ENCODE measurements at places on chromosomes 3 and 15. TPM values are rescaled to one million over a fixed set of nuclear protein-coding genes. Genes with fewer than 3 reads are reported as not detected.
A peak's percentile ranks its signal among the peaks of the same experiment; 100 is the strongest.

DNA sequence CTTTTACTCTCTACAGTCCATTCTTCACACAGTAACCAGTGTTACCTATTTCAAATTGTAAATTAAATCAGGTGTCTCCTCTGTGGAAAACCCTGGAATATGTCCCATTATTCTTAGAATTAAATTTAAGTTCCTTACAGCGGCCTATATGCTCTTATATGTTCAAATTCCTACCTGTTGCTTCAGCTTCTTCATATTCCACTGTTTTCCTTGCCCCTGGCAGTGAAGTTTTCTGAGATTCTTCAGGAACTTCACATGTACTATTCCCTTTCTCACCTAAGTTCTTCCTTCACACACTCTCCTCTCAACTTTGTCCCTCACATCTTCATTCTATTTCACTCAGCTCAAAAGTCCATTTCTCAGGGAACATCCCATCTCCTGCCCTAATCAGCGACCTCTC, 68.8 kb downstream of the IL1RAP start:
- no peak for DNase-seq

GRCh38 chr3:15973940-15974339, 176.2 kb upstream of the ANKRD28 start:
- no peak for DNase-seq

- no peak for DNase-seq
Observed at GRCh38 chr15:94061041-94061440, 170.3 kb upstream of the MCTP2 start.

The TIMP4 gene
- 73.9 TPM for total RNA-seq

DNA sequence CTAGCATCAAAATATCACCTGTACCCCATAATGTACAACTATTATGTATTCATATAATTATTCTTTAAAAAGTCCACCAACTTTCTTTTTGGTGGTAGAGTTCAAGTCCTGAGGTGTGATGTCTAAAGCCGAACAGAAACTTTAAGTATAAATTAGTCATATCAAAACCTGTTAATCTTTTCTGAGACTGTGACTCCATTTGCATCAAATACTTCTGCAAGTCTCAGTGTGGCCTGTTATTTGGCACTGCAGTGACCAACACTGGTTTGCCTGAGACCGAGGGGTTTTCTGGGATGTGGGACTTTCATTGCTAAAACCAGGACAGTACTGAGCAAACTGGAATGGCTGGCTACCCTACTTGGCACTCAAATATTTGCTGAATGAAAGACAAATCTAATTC, 7.3 kb downstream of the NGLY1 start:
- DNase-seq: no peak

DNA sequence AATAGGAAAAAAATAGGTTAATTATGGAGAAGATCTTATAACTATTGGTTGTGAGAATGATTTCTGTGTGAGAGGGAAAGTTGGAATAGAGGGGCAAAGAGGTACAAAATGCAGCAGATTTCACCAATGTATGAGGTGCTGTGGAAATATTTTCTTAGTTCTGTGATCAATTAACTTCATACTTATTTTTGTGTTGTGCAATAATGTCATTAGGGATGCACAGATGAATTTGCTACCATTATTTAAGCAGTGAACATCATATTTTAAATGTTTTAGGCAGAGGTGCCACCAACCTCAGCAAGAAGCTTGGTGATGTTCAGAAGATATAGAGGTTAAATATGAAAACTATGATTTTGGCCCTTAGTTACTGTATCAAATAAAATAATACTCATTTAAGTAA, 21.6 kb downstream of the MBNL1 start:
- DNase-seq: no peak

DNA sequence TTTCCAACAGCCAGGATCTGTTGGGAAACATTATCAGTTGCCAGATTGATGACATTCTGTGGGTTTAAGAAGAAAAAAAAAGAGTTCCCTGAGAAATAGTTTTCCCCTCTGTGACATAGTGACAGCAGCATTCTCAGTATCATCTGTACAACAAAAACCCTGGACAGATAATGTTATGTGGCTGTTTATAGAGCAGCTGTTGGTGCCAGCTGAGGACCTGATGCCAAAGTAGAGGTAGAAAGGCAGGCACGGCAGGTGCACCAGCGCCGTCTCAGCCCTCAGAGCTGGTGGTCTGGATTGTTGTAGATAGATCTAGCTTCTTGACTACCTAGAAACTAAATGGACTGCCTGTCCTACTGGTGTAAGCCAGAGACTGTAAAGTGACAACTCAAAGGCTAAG, 56.2 kb upstream of the FILIP1L start:
- no peak for DNase-seq

GRCh38 chr15:23877502-23878412, 190.7 kb upstream of the NDN start:
- no peak for DNase-seq

The ADGRG7 gene
- not detected for total RNA-seq

GRCh38 chr3:16388850-16389441, 123.9 kb downstream of the OXNAD1 start:
- DNase-seq: no peak

GRCh38 chr15:73924171-73924921, 1.9 kb upstream of the LOXL1 start:
- DNase-seq: no peak

DNA sequence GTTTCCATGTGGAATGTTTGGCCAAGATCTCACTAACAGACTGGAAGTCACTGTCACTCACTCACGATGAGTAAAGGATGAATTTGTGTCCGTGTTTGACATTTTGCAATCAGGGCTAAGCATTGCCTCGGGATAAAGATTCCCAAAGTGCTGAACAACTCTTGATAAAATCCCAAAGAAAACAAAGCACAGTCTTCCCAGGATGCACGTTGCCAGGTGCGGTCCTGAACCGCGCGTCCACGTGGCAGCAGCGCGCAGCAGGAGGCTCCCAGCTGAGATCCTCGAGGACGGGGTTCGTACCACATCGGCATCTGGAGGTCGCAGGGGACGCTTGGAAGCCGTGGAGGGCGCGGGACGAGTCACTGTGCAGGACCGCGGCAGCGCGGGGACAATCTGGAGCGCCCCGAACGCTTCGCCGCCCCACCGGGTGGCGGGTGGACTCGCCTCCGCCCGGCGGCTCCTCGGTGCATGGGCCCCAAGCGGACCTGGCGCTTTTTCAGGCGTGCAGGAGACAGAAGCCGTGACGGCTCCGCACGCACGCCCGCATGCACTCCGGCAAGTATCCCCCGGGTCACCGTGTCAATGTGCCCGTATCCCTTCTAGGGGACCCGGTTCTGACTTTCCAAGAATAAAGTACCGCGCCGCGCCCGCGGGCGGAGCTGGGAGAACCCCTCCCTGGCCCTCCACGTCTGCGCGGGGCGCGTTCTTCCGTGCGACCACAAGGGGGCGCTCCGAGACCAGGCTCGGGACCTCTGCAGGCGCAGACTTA, 17.7 kb downstream of the CPN2 start:
- DNase-seq: peak; percentile 56

DNA sequence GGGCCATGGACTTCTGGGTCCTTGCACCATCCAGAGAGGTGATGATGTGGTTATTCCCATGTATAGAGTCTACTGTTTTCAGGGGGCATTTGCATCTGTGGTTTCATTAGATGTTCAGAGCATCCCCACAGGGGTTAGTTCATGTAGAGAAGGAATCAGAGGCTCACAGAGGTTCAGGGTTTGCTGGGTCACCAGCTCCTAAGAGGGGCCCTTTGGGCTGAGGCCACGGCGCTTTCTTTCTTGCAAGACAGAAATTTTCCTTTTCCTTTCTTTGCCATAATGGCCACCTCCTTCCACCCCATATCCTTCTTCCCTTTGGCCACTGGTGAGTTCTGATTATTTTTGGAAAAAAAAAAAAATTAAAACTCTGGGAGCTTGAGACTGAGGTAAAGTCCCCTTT, 62.3 kb downstream of the APBA2 start:
- no peak for DNase-seq

GRCh38 chr15:51094606-51095569, at the start of gene TNFAIP8L3:
Gene TNFAIP8L3 (minus strand): TSS chr15:51094906. CDS start chr15:51094595, 311 bp downstream.
- no peak for DNase-seq

DNA sequence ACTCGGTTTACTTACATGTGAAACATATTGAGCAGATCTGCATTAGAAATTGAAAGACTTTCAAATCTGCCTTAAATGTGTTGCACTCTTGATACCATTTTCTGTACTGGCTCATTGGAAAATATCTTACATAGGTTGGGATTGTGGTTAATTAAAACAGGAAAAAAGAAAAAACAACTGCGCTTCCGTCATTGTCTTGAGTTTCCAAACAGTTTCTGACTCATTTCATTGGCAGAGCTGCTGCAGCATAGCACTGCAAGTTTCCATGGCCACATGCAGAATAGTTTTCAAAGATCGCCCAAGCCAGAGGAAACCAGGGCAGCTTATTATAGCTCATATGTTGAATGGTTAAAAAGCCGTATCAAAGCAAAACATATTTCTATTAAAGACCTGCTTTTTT, 446.6 kb upstream of the BCHE start:
- no peak for DNase-seq

The LYZL4 gene
- total RNA-seq: not detected

GRCh38 chr3:98900265-98901118, 1.0 kb downstream of the DCBLD2 start:
- no peak for DNase-seq

DNA sequence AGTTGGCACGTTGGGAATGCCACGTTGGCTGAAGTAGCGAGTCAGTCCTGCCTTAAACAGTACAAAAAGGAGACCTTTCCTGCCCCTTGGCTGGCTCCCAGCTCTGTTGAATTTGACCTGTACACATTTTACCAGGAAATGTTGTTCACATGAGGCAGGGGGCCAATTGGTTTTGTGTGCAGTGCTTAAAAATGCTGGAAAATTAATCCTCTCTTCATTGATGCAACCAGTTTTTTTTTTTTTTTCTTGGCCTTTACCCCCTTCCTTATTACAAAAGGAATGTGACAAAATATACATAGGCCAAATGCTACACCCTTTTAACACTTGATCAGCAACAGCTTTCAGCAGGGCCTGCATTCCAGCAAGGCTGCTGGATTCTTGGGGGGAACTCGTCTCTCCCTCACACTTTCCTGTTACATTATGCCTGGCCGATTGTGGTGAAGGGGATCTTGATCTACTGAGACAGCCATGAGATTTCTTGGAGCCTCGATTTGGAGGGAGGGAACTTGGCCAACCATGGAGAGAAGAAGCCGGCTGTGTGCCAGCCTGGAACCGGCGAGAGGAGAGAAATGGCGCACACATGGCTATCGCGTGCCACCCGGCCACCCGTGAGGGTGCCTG, 93.1 kb downstream of the DNASE1L3 start:
- DNase-seq: no peak

GRCh38 chr15:80003934-80004472, 33.0 kb upstream of the BCL2A1 start:
- DNase-seq: no peak

DNA sequence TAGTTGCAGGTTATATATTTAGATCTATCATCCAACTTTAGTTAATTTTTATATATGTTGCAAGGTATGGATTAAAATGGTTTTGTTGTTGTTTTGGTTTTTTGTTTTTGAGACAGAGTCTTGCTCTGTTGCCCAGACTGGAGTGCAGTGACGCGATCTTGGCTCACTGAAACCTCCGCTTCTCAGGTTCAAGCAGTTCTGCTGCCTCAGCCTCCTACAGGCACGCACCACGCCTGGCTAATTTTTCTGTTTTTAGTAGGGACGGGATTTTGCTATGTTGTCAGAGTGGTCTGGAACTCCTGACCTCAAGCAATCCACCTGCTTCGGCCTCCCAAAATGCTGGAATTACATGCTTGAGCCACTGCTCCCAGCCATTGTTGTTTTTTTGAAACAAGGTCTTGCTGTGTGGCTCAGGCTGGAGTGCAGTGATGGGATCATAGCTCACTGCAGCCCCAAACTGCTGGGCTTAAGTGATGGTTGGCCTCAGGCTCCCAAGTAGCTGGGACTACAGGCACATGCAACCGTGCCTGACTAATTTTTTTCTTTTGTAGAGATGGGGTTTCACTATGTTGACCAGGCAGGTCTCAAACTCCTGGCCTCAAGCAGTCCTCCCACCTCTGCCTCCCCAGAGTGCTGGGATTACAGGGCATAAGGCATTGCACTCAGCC, 92.0 kb downstream of the ZNF609 start:
- no peak for DNase-seq

- no peak for DNase-seq
Observed at GRCh38 chr15:42772144-42772543, 35.2 kb upstream of the CDAN1 start.

DNA sequence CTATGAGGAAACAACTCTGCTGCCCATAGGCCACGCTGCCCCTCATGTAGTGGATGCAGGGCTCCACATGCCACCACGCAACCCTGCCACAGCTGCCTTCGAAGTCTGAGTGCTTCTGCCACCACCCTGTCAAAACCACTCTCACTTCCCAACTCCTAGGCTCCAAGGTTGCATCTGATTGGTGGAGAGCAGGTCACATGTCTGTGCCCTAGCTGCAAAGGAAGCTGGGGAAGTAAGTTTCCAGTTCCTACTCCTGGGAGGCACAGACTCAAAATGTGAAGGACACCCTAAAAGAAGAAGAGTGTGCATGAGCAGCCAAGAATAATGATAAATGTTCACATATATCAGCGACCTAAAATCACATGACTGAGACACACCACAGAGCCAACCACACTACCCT, 31.9 kb upstream of the TICRR start:
- DNase-seq: no peak

DNA sequence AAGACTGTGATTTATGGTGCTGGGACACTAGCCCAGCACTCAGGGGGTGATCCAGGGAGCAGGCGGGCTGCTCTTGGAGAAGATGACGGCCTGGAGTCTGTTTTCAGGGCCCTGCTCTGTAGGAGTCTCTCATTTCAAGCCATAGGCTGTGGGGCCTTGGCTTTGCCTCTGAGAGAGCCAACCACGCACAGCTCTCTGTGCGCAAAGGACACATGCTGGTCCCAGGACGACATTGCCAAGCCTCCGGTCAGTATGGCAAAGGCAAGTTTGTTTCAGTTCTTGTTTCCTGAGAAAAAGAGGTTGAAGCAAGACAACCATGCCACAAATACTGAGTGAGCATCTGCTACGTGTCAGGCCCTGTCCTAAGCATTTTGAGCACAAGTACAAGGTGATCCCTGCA, 197.1 kb downstream of the EPHB1 start:
- DNase-seq: no peak

The GPR176 gene
- total RNA-seq: 88.0 TPM

The CD200 gene
- total RNA-seq: 42.2 TPM

GRCh38 chr3:15952543-15953175, 154.9 kb upstream of the ANKRD28 start:
- DNase-seq: no peak

The PLA1A gene
- total RNA-seq: 20.8 TPM

- no peak for DNase-seq
Observed at GRCh38 chr15:79635897-79636561, 203.9 kb downstream of the MINAR1 start.

DNA sequence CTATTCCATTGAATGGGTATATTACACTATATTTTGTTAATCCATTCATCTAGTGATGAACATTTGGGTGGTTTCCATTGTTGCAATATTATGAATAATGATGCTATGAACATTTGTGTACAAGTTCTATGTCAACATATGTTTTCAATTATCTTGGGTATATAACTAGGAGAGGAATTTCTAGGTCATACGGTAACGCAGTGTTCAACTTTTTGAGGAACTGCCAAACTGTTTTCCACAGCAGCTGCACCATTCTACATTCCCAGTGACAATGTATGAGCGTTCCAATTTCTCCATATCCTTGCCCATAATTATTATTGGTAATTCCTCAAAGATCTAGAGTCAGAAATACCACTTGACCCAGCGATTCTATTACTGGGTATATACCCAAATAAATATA, 24.1 kb upstream of the RORA start:
- DNase-seq: no peak

Data from thoracic aorta (tissue), 2 donors.